ENCODE measurements at places on chromosomes 6 and 20.

GRCh38 chr6:110211753-110212152, 31.5 kb downstream of the CDC40 start:
- no peak for DNase-seq

DNA sequence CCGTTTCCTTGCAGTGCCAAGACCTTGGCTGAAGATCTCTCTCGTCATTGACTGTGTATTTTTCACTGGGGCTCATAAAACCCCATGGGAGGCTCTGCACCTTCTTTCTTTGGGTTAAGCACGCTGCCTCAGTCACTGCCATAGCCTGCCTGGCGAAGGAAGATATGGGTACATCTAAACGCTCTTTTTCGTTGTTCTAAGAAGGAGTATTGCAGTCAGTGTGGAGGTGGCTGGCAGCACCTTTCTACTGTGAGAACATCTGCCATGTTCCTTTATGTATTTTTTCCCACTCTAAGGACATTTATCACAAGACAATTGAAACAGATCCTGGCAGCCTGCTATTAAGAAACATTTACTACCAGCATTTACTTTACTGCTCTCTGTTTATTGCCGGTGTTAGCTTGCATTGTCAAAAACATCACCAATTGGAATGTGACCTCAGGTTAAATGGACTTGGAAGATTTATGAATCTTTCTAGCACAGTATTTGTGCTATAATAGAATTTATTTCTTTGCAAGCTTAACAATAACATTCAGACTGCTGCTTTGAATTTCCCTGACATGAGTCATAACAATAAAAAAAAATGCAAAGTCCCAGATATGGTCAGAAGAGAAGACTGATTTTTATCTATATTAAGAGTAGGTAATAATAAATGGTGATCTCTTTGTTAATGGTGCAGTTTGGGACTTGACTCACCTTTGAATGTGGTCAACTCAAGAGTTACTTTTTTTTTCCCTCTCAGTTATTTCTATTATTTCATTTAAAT, 62.2 kb upstream of the CLDN20 start:
- no peak for DNase-seq

DNA sequence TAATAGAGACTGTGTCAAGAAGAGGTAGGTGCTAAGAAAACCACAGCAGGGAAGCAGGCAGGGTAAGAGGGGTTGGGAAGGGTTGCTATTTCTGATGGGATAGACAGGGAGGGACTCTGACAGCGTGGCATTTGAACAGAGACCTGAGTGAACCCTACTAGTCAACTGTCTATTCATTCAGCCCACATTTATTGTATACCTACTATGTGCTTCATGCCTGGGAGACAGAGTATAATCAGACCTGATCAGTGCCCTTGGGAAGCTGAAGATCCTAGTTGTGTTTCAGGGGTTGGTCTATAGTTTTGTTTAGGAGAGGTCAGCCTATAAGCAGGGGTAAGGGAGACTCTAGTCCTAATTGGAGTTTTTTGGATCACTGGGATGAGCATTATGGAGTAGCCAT, 14.9 kb upstream of the CAPN11 start:
- no peak for DNase-seq

DNA sequence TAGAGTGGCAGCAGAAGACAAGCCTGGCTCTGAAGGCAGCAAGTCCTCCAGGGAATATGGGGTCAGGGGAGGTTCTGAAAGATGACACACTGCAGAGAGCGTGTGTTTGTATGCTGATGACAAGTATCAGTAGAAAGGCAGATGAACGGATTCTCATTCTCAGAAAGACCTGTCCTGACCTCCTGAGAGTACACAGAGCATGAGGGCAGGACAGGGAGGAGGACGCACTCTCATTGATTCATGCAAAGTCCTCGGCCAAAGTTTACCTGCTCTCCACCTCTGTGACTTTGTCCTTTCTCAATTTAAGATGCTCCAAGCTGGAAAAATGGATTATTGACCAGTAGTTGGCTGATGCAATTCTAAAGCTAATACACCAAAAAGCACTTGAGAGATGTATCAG, 156.7 kb downstream of the LPA start:
- no peak for DNase-seq

DNA sequence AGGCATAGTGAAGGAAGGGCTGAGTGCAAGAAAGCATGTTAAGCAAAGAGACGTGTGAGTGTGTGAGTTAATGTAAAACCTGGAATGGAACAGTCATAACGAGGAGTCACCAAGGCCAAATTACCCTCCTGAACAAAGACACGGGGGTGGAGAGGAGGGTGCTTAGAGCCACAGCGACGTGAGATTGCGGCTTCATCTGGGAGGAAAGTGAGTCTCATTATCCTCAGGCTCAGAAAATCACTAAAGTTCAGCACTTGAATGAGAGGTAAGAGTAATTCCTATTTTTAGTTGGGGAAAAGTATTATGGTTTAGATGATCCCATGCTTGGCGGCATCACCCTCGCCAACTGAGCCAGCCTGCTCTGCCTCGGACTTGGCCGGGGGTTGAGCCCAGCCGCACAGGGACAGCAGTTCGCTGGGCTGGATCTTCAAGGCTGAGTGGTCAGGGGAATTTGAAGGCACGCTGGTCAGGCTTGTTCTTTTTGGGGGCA, 136.6 kb downstream of the DTNBP1 start:
- no peak for DNase-seq

All from activated CD4-positive, alpha-beta T cell treated with anti-CD3 and anti-CD28 coated beads, Interleukin-2, amount 50 U/mL, for 1 hour (primary cell).